A172 (cell line): ENCODE measurements at places on chromosomes 3 and 15. TPM values are rescaled to one million over a fixed set of nuclear protein-coding genes. Genes with fewer than 3 reads are reported as not detected.

MCF2L2 gene
- 0.22 and 0.41 TPM in 2 replicates for total RNA-seq

CCDC39 gene
- total RNA-seq = 0.22 TPM in 1 of 2 replicates, not detected in the other

DNA sequence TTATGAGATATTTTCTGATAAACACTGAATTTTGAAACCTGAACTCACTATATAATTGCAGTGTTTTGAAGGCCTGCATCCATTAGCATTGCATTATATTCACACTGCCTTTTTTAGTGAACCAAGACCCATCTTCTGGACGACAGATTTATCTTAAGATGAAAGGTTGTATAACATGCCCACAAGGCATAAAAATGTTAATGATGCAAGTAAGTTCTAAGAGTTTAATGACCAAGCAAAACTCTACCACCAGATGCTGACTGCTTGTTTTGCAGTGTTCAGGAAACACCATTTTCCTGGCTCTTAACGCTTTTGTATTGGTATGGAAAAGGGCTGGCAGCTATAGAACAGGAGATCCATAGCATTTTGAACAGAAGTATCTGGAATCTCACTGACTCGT, 46.1 kb downstream of the USP50 start:
- DNase-seq = no peak

GRCh38 chr3:195023989-195024388, 247.0 kb downstream of the XXYLT1 start:
- DNase-seq = no peak

SEMA4B gene
- 17.1 and 33.8 TPM in 2 replicates for total RNA-seq

GRCh38 chr3:128052595-128053351, 536 bp downstream of the SEC61A1 start:
- DNase-seq = no peak

DNA sequence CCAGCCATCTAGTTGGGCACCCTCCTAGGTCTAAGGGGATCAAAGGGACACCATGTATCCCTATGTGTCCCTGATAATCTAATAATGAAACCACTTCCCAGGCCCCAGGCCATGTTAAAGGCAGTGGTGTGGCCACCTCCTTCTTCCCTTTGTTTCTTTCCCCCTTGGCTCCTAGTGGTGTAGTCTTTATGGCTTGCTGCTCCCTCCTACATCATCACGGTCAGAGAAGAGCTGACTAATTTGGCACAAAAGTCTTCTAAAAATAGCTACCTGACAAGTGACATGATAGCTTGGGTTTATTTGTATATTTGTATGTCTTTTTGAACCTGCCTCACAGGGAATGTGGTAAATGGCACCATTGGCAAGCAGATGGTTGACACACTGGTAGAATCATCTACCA, 131.0 kb upstream of the CHRM5 start:
- DNase-seq = no peak
